ENCODE measurements at places on chromosomes 1 and 21. TPM values are rescaled to one million over a fixed set of nuclear protein-coding genes. Genes with fewer than 3 reads are reported as not detected.

- DNase-seq: no peak
These were observed 9.6 kb upstream of the CCDC27 start for GRCh38 chr1:3742439-3743298.

GRCh38 chr1:2151252-2151651, 43.3 kb downstream of the FAAP20 start:
- DNase-seq: no peak

- DNase-seq: no peak
These were observed 12.0 kb upstream of the PLA2G5 start for GRCh38 chr1:20057886-20058420.

GRCh38 chr1:82534996-82535395, 734.3 kb downstream of the ADGRL2 start:
- no peak for DNase-seq

GRCh38 chr1:40627987-40628902, 37.2 kb downstream of the RIMS3 start:
- DNase-seq: no peak

Gene CHML
- total RNA-seq: 11.3 TPM

Data from vagina (tissue), 2 donors.